ENCODE measurements at places on chromosomes 7 and 10.

- DNase-seq = no peak
These were observed 136.3 kb downstream of the KCNMA1 start for GRCh38 chr10:77501152-77501845.

DNA sequence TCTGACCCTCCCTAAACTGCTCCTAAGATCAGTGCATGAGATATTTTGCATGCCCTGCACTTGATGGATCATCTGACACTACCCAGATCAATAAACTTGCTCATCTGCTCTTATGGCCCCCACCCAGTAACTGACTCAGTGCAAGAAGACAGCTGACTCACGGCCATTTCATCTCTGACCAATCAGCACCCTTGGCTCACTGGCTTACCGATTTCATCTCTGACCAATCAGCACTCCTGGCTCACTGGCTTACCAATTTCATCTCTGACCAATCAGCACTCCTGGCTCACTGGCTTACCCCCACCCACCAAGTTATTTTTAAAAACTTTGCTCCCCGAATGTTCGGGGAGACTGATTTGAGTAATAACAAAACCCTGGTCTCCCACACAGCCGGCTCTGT is 37.2 kb upstream of the OPTN start:
- no peak for DNase-seq

GRCh38 chr7:102063690-102064180 is 222.9 kb upstream of the SH2B2 start:
- DNase-seq = no peak

DNA sequence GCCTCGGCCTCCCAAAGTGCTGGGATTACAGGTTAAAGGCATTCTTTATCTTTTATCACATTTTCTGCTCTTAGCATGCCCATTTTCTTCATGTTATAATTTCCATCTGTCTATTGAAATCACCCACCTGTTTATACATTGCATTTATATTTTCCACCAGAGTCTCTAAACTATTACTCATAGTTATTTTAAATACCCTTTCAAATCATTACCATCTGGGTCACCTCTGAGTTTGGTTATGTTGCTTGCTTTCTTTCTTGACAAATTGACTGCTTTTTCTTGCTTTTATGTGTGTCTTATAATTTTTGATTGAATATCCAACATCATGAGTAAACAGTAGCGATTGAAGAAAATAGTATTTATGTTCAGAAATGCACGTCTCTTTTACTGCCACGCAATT is 71.4 kb downstream of the TMEM270 start:
- DNase-seq = no peak

GRCh38 chr10:49619613-49620012 is 5.8 kb downstream of the CHAT start:
- no peak for DNase-seq

GRCh38 chr7:102859084-102859798 is 53.6 kb upstream of the LRRC17 start:
- DNase-seq = no peak

DNA sequence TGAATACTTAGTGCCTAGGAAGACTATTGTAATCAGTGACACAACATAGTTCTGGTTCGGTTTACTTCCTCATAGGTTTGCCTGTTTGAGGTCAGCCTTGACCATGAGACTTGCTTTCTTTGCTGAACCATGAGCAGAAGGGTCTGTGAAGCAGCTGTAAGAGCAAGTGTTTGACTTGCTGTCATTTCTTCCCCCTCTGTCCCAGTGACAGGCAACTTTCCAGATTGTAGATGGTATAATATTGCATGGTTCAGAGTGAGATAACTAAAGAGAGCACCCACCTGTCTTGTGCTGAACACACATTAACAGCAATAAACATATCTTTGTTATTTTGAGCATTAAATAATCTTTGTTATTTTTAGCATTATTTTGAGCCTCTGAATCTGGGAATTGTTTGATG is 9.3 kb upstream of the RTKN2 start:
- no peak for DNase-seq

DNA sequence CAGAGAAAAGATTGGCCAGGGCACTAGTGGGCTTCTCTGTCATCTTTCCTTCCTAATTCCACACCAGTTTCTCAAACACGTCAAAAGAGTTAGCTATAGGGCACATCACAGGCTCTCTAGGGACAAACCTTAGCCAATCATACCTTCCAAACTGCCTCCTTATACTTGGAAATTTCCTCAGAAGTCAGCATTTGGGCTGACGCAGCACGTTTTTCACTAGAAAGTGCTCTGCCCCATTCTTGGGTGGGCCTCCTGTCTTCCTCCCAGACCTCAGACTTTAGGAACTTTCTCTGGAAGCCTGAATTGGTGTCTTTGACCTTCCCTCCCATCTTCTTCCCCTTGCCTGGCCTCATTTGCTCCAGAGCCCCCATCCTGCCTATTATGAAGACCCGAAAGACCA is 11.1 kb downstream of the SFXN3 start:
- DNase-seq = no peak
